ENCODE measurements at places on chromosomes 6 and 20.

DNA sequence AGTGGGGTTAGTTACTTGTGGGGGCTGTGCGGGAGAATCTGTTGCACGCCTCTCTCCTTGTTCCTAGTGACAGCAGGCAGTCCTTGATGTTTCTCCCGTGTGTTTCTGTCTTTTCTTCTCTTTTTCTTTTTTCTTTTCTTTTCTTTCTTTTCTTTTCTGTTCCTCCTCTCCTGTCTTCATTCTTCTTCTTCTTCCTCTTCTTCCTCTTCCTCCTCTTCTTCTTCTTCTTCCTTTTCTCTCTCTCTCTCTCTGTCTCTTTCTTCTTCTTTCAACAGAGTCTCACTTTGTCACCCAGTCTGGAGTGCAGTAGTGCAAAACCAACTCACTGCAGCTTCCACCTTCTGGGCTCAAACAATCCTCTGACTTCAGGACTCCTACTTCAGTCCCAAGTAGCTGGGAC is 6.8 kb upstream of the AIG1 start:
- DNase-seq, result no peak
- H3K36me3 ChIP-seq, result no peaks in the 10 kb centered on the region
- no peak overlapping the region for H3K27ac ChIP-seq
- H3K27me3 ChIP-seq, result no peaks in the 10 kb centered on the region

DNA sequence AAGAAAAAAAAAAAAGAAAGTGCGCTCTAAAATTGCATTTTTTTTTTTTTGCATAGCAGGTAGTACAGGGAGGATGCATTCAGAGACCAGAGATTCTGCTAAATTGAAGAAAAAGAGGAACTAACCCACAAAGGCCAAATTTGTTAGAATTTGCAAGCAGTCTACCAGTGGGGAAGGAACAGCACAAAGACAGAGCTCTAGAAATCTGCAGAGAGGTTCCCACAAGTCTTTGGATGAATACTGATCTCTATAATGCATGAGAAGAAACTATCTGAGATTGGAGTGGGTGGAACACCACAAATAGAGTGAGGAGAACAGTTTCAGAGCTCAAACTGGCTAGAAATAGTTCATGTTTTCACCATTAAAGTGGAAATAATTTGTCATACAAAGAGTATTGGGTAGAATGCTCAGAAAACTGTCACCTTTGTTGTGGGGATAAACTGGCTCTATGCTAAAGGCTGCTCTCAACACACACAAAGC is 79.6 kb upstream of the AHI1 start:
- H3K27me3 ChIP-seq, result no peaks in the 10 kb centered on the region
- DNase-seq, result no peak
- no peaks in the 10 kb centered on the region for H3K4me1 ChIP-seq
- H3K36me3 ChIP-seq, result no peaks in the 10 kb centered on the region

- H3K27ac ChIP-seq, result peak overlapping the region; percentile 17
- peaks cover 3% of the 10 kb centered on the region for H3K27me3 ChIP-seq
- no peaks in the 10 kb centered on the region for H3K36me3 ChIP-seq
- peaks cover 7% of the 10 kb centered on the region for H3K4me1 ChIP-seq
- no peak for DNase-seq
These were observed 1.1 kb upstream of the OPN5 start for GRCh38 chr6:47780510-47781356.

- peak; percentile 83 for DNase-seq
- H3K27me3 ChIP-seq, result no peaks in the 10 kb centered on the region
- peak overlapping the region; percentile 69 for H3K4me3 ChIP-seq
- H3K4me1 ChIP-seq, result peaks cover 49% of the 10 kb centered on the region
- peak overlapping the region; percentile 85 for H3K27ac ChIP-seq
These were observed 11.7 kb upstream of the ID1 start for GRCh38 chr20:31593221-31594001.

- H3K27me3 ChIP-seq, result no peaks in the 10 kb centered on the region
- DNase-seq, result no peak
- no peak overlapping the region for H3K27ac ChIP-seq
- peaks cover 16% of the 10 kb centered on the region for H3K36me3 ChIP-seq
These were observed 61.1 kb downstream of the TBC1D7 start for GRCh38 chr6:13267142-13267651.

DNA sequence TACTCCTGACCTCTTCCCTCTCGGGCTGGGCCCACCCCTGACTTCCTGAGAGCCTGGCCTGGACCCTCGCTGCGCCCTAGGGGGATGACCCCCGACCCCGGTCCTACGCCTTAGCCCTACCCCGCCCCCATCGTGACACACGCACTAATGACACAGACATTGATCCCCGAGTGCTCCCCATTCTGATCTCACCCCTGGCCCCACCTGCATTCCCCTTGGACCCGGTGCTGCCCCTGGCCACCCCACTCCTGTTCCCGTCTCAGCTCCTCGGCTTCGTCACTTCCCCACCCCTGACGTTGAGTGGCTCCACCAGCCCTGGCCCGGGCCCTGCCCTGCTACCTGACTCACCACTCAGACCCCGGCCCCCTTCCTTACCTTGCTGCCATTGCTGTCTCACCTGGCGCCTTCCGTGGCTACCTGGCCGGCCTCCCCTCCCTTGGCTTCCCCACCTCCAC is 12.1 kb downstream of the RBCK1 start:
- H3K27me3 ChIP-seq, result no peaks in the 10 kb centered on the region
- H3K27ac ChIP-seq, result no peak overlapping the region
- DNase-seq, result no peak
- no peak overlapping the region for H3K4me3 ChIP-seq
- H3K4me1 ChIP-seq, result no peaks in the 10 kb centered on the region
- H3K36me3 ChIP-seq, result peaks cover 21% of the 10 kb centered on the region

- H3K4me1 ChIP-seq, result no peaks in the 10 kb centered on the region
- no peak overlapping the region for H3K4me3 ChIP-seq
- no peaks in the 10 kb centered on the region for H3K27me3 ChIP-seq
- DNase-seq, result no peak
These were observed 138.2 kb downstream of the COL21A1 start for GRCh38 chr6:56109149-56109548.

DNA sequence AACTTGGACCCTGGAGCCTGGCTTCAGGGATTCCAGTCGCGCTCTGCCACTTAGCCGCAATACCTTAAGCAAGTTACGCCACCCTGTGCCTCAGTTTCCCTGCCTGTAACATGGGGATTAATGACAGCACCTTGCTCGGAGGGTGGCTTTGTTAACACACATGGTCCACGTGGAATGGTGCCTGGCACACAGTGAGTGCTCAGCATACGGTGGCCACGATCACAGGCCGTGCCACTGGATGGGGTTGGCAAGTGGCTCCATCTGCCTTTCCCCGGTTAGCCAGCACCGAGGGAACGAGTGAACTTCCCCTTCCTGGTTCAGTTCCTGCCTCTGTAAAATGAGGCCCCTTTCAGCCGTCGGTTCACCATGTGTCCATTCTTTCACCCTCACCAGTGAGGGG is 17.2 kb downstream of the C6orf132 start:
- peaks cover 3% of the 10 kb centered on the region for H3K4me1 ChIP-seq
- peak overlapping the region; percentile 57 for H3K27ac ChIP-seq
- DNase-seq, result no peak

- peak overlapping the region; percentile 36 for H3K27ac ChIP-seq
- H3K27me3 ChIP-seq, result peaks cover 5% of the 10 kb centered on the region
- H3K4me1 ChIP-seq, result peaks cover 22% of the 10 kb centered on the region
- H3K36me3 ChIP-seq, result no peaks in the 10 kb centered on the region
These were observed 242.5 kb downstream of the PREX1 start for GRCh38 chr20:48585061-48585870.

DNA sequence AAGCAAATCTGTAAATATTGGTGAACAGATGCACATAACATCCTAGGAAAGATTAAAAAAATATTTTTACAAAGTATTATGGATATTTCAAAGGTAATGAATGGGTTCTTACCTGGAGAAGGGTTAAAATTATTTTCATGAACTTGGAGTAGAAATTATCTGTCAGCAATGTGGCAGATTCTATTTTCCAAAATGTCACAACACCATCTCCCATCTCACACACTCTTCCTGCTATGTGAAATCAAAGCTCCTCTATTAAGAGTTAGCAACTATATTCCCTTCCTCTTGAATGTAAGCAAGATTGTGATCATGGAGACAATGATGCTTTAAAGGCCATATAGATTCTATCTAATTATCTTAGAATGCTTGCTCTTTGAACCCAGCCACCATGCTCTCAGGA is 304.5 kb downstream of the EYS start:
- H3K36me3 ChIP-seq, result no peaks in the 10 kb centered on the region
- no peak overlapping the region for H3K4me3 ChIP-seq
- no peaks in the 10 kb centered on the region for H3K27me3 ChIP-seq
- DNase-seq, result no peak
- no peaks in the 10 kb centered on the region for H3K4me1 ChIP-seq
- no peak overlapping the region for H3K27ac ChIP-seq

DNA sequence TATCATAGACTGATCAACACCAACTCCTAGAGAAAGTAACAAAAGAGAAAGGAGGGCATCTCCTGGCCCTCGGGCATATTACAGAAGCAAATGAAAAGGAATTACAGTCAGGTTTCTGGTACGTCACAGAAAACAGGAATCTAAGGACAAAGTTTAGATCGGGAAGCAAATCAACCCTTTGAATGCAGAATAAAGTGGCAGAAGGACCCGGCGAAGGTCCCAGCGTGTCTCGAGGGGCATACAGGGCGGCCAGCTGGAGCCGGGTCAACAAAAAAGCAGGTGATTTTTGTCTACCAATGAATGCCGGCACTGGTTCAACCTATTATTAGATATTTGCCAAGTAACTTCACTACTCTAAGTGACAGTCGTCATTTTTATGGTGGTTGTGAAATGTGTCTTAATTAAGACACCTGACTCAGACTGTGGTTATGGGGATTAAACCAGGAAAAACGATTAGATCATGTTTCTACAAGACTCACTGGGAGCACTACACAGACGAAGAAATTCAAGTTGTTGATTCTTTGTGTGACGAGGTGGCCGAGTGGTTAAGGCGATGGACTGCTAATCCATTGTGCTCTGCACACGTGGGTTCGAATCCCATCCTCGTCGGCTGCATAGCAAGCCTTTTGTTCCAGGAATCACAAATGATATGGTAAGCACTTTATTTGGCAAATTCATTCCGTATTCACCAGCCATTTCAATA is 12.4 kb upstream of the ZSCAN9 start:
- DNase-seq, result no peak
- H3K4me1 ChIP-seq, result peaks cover 13% of the 10 kb centered on the region
- H3K36me3 ChIP-seq, result no peaks in the 10 kb centered on the region
- H3K27me3 ChIP-seq, result peaks cover 96% of the 10 kb centered on the region
- H3K27ac ChIP-seq, result peak overlapping the region; percentile 81

DNA sequence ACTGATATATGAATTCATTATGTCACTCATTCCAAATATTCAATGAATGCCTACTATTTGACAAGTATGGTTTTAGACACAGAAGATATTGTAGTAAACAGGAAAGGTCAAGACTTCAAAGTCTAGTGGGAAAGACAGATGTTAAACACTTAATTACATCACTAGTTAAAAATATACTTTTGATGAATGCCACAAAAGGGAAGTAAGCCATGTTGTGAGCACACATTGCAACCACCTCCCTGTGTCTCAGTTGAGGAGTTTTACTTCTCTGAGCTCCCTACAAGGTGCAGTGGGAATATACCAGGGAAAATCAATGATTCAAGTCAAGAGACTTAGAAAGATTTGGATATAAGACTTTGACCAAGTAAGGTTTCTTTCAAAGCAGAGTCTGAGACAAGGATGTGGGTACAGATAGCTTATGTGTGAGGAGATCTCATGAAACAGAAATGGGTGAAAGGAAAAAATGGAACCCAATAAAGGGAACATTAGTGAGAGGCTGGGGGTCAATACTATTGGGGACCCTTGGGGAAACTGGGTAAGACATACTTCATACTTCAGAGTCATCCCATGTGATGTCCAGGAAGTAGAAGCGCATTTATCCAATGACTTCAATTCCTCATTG is 503.7 kb downstream of the KIF16B start:
- H3K36me3 ChIP-seq, result no peaks in the 10 kb centered on the region
- no peak for DNase-seq
- no peak overlapping the region for H3K27ac ChIP-seq
- H3K4me3 ChIP-seq, result no peak overlapping the region
- H3K27me3 ChIP-seq, result no peaks in the 10 kb centered on the region

DNA sequence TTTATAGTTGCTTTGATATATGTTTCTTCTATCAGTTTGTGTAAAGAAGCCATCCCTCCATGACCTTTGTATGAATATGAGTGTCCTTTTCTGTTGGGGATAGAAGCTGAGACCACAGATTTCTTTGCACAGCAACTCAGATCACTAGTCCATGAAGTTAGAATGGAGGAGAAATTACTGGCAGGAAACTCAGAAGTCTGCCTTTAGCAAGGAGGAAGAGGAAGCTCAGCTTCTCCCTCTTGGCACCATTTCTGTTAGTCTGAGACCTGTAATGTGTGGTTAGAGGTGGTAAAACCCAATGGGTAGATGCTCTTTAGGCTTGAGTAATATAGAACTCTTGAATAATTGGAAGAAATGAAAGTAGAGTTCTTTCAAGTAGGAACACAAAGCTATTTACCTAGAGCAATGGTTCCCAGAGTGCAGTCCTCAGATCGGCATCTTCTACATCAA is 995.3 kb upstream of the FLRT3 start:
- peaks cover 7% of the 10 kb centered on the region for H3K27me3 ChIP-seq
- H3K27ac ChIP-seq, result no peak overlapping the region
- peaks cover 4% of the 10 kb centered on the region for H3K4me1 ChIP-seq
- no peaks in the 10 kb centered on the region for H3K36me3 ChIP-seq
- H3K4me3 ChIP-seq, result no peak overlapping the region
- no peak for DNase-seq

- H3K27ac ChIP-seq, result no peak overlapping the region
- no peak for DNase-seq
- no peaks in the 10 kb centered on the region for H3K4me1 ChIP-seq
- H3K36me3 ChIP-seq, result no peaks in the 10 kb centered on the region
These were observed 55.4 kb upstream of the TBXT start for GRCh38 chr6:166223079-166223478.

DNA sequence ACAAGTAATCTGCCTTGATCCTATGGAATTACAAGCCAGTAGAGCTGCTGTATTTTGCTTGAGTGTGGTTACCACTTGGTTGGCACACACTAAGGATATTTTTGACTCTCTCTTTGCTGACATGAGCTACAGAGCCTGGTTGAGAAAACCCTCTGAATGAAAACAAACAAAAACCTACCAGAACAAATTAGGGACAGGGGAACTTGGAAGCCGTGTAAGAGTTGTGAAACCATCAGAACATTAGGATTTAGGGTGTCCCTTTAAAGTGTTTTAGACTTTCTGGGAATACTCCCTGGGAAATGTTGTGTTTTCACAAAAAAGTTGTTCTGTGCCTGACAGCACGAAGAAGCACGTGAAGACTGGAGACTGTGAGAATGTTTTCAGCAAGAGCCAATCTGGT is 20.5 kb upstream of the PDE7B start:
- no peak for DNase-seq
- H3K27ac ChIP-seq, result no peak overlapping the region
- H3K27me3 ChIP-seq, result peaks cover 6% of the 10 kb centered on the region
- H3K4me3 ChIP-seq, result no peak overlapping the region
- peaks cover 4% of the 10 kb centered on the region for H3K4me1 ChIP-seq

DNA sequence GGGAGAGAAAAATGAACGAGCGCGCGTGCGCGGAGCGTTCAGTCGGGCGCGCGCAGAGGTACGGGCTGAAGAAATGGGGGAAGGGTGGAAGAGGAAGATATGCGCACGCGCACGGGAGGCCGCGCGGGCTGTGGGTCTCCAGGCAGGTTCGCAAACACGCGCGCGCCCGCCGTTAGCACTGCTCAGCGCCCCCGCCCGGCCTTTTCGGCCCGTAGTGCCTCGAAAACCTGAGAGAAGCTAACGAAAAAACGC is 393 bp downstream of the BCLAF1 start:
- H3K27ac ChIP-seq, result peak overlapping the region; percentile 100
- H3K4me1 ChIP-seq, result peaks cover 33% of the 10 kb centered on the region
- H3K4me3 ChIP-seq, result peak overlapping the region; percentile 100
- peaks cover 22% of the 10 kb centered on the region for H3K36me3 ChIP-seq

GRCh38 chr20:36483919-36484808 is 57.2 kb upstream of the MYL9 start:
- no peak overlapping the region for H3K27ac ChIP-seq
- peaks cover 5% of the 10 kb centered on the region for H3K36me3 ChIP-seq
- H3K4me1 ChIP-seq, result peaks cover 52% of the 10 kb centered on the region

Measured in type B pancreatic cell (in vitro differentiated cells).